ENCODE measurements at places on chromosomes 16 and 17. TPM values are rescaled to one million over a fixed set of nuclear protein-coding genes. Genes with fewer than 3 reads are reported as not detected.

DOC2B gene
- total RNA-seq: not detected

HIGD1B gene
- total RNA-seq: not detected

IRX3 gene
- total RNA-seq: not detected

ALDH3A1 gene
- total RNA-seq: 0.38 TPM

DNA sequence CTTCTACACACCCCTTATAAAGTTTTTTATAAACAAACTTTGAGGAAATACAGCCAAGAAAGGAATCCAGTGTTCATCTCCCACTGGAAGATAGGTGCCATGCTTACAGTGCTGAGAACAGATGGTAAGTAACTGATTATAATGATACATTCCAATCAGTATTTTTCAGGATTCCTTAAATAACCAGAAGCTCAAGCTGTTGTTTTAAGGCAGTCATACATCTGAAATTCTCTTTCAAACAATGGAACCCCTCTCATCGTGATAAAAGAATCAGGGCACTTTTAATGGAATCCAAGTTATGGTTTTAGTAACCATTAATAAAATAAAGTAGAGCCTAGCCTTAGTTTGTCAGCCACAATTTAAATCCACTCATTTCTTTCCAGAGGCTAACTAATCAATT is 56.1 kb upstream of the STAC2 start:
- no peak for DNase-seq

GRCh38 chr16:85974428-85975375 is 75.7 kb downstream of the IRF8 start:
- DNase-seq: no peak

DNA sequence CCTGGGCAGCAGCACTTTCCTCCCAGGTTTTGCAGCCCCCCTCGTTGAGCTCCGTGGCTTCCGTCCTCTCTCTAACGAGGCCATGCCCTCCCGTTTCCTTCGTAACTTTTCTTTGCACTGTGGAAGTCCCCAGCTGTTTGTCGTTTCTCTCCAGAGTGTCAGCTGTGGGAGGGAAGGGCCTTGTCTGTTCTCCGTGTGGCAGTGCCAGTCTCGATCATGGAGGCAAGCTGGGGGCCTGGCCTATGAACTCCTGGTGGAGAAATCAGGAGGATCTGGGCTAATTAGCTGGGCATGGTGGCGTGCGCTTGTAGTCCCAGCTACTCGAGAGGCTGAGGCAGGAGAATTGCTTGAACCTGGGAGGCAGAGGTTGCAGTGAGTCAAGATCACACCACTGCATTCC is 28.3 kb downstream of the TBCD start:
- no peak for DNase-seq

GRCh38 chr16:56997264-56997663 is 7.9 kb downstream of the NLRC5 start:
- DNase-seq: no peak

DNA sequence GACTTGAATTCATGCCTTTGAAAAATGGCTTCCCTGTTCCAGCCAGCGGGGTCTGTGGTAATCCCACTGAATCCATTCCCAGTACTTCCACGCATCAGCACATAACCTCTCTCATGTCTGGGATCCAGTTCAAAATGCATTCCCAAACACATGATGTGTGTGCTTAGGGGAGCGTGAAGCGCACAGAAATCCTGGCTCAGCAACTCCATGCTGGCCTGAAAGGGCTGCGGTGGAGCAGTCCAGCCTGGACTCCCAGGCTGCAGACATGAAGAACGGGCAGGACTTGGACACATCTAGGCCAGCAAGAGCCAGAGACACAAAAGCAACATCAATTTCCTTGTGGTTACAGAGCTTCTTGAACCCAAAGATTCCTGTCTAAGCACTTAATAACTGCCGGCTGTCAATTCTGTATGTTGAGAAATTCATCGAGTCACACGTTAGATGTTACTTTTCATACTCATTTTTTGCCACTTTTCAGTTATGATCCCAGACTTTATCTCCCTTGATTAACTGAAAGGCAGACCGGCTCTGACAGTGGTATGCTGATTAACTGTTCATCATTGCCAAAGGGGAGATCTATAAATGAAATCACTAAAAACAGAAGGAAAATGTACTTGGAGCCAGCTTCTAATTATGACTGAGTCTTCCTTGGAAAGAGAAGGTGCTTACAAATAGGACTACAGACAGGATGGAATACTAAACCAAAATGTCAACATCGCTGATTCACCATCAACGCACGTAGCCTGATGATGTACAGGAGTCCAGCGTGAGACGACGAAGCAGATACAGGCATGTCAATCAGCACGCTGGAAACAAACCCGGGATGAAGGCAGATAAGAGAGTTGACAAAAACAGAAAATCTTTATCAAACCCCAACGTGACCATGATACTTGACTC is 23.0 kb downstream of the NSMCE1 start:
- DNase-seq: peak; percentile 74

DNA sequence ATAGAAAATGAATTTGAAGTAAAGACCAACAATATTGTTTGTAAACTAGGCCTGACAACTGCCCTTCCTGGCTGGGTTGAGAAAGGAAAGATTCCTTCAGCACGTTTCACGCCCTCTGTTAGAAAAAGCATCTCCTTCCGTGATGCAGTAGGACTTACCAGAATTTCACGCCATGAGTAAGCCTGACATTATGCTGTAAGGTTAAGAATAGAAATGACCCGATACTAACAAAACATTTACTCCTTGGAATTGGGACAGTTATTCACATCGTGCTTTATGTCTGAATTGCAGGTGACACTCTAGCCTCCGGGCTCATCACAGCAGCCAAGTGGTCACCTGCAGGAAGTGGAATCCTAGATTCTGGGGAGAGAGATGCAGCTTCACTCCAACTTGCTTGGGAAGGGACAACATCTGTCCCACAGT is 17.5 kb downstream of the MARCHF10 start:
- no peak for DNase-seq

Measured in activated CD8-positive, alpha-beta T cell treated with anti-CD3 and anti-CD28 coated beads for 36 hours (primary cell).